ENCODE measurements at places on chromosomes 6 and 20.

- no peak for DNase-seq
These were observed 137.7 kb upstream of the AKAP12 start for GRCh38 chr6:151101816-151102694.

- no peak for DNase-seq
These were observed 623.3 kb downstream of the CD109 start for GRCh38 chr6:74319292-74319691.

GRCh38 chr20:3933218-3933617, 44.0 kb downstream of the PANK2 start:
- no peak for DNase-seq

DNA sequence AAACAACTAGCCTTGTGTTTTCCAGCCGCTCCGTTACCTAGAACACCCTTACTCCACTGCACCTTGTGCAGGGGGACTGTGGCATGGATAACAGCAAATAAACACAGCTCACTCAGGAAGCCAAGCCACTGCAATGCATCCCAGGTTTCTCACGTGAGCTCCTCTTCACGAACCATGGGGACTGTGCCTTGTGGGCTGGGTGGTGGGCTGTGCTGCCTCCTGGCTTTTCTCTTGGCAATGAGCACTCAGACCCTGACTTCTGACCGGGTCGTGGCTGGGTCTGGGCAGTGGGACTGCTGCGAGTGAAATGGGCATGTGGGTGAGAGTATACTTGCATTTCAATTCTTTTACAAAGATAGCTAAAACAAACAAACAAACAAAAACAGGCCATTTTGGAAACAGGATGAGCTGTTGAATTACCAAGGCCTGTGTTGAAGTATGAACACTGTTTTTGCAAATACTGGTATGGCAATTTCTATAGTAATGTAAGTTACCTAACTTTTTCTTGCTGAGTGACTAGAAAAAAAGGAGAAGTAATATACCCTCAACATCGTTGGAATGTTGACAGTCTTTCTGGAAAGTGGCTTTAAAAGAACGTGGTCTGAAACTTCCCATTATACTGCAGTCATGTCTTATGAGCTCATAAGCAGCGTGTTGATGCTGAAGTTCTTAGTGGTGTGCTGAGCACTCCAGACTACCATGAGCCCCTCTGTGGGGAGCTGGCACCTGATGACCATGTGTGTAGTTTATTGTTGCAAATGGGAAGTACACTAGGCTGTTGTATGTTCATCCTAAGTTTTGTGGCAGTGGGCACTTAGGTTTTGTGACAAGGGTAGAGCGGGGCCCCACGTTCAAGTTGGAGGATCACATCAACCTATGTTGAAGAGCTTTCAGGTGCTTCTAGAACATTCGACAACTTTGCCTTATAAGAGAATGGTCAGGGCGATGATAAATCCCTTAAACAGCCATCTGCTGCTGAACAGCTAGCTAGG, 120.4 kb downstream of the ARMC2 start:
- DNase-seq: no peak

DNA sequence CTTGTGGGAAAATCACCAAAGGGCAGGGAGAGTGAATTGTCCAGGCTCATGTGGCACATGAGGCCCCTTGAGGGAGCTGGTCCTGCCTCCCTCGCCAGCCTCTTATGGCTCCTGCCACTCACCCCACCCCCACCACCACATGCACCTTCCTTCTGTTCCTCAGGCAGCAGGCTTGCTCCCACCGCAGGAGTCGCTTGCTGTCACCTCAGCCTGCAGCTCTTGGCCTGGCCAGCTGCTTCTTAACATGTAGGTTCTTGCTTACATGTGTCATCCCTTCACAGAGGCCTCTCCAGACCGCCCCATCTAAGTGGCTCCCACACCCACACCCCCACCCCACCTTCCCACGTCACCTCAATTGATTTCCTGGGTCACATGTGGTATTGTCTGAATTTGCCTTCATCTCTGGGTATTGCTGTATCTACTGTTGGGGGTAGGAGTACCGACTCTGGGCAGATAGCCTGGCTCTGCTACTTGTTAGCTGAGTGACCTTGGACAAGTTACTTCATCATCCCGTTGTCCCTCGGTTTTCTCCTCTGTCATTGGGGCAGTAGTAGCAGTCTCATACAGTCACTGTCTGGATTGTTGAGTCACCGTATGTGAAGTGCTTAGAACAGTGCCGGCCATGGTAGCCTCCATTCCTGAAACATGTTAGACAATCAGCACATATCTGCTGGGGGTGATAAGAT, 41.7 kb downstream of the SLC9A8 start:
- no peak for DNase-seq

GRCh38 chr6:155143578-155144106, 120.2 kb upstream of the CLDN20 start:
- no peak for DNase-seq

Data from fibroblast of skin of abdomen (primary cell).